ENCODE measurements at places on chromosomes 7 and 10. TPM values are rescaled to one million over a fixed set of nuclear protein-coding genes. Genes with fewer than 3 reads are reported as not detected.

Gene EFCAB10
- 2.7 TPM for total RNA-seq

Gene CAMK1D
- 29.7 TPM for total RNA-seq

Gene ITGB8
- total RNA-seq, result 87.0 TPM

Gene ODAD2
- total RNA-seq, result 1.5 TPM

Gene SLC13A1
- total RNA-seq, result not detected

Gene NAT16
- total RNA-seq, result 2.2 TPM

Gene RAMP3
- total RNA-seq, result 6.1 TPM

Gene HMX3
- not detected for total RNA-seq

Gene ERVW-1
- total RNA-seq, result not detected

Gene HNRNPH3
- 67.4 TPM for total RNA-seq

Gene C10orf67
- 0.25 TPM for total RNA-seq

Gene BMPER
- 3.4 TPM for total RNA-seq

Gene PPP1R3C
- 22.9 TPM for total RNA-seq

Gene ANKRD22
- not detected for total RNA-seq

Gene OPALIN
- total RNA-seq, result not detected

Gene MLXIPL
- total RNA-seq, result not detected

Gene C7orf33
- total RNA-seq, result not detected

Gene EGFR
- 18.4 TPM for total RNA-seq
